ENCODE measurements at places on chromosomes 1 and 21.

DNA sequence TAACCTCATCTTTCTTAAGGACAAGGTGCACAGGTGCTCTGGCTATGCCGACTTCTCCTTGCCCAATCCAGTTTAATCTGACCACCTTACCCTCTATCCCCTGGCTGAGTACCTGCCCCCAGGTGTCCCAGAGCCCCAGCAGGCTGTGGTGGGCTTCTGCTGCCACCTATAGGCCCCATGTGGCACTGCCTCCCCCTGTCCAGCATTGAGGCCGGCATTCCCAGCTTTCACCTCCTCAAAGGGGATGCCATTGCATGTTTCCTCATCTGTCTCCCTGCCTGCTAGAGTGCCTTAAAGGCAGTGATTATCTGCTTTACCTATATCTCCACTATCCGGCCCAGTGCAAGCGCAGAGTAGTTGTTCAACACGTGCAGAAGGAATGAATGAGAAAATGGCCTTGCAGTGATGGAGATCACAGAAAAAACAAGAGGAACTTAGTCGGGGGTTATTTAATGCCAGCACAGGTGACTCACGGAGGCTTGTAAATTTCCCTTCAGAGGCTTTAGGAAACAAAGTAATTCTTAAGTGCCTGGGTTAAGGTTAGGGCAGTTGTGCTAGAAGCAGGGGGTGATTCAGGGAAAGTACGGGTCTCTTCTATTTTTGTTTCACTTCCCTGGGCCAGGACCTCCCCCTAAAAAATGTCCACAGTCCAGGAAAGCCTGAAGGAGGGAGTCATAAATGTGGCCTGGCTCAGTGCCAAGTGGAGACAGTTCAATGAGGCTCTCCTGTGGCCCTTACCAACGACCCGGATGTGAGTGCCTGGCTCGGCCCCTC lies 131.8 kb upstream of the NGF start:
- H3K4me3 ChIP-seq, result no peak overlapping the region
- H3K27ac ChIP-seq, result no peak overlapping the region
- no peaks in the 10 kb centered on the region for H3K36me3 ChIP-seq
- H3K4me1 ChIP-seq, result no peaks in the 10 kb centered on the region
- H3K27me3 ChIP-seq, result no peaks in the 10 kb centered on the region

GRCh38 chr1:18288722-18289121 lies 181.1 kb downstream of the IGSF21 start:
- no peaks in the 10 kb centered on the region for H3K4me1 ChIP-seq
- H3K27ac ChIP-seq, result no peak overlapping the region
- no peak overlapping the region for H3K4me3 ChIP-seq
- no peaks in the 10 kb centered on the region for H3K27me3 ChIP-seq

DNA sequence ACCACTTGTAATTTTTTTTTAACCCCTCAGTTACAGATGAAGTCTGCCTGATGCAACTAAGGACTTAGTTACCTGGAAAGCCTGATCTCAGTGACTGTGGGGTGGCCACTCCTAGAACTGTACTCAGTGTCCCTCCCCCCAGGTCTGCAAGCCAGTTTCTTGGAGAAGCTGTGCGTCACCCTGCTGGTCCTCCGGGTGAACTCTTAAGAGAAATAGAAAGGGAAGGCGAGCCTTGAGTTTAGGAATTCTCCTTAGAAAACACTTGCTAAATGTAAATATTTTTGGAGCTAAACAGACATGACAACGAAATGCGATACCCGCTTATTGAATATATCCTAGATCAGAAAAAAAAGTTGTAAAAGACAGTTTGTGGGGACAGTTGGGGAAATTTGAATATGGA lies 730 bp downstream of the SLC16A4 start:
- H3K36me3 ChIP-seq, result no peaks in the 10 kb centered on the region
- H3K27ac ChIP-seq, result peak overlapping the region; percentile 42
- no peak for DNase-seq
- H3K4me1 ChIP-seq, result peaks cover 5% of the 10 kb centered on the region

GRCh38 chr1:245686006-245686405 lies 531.2 kb downstream of the KIF26B start:
- no peak overlapping the region for H3K4me3 ChIP-seq
- H3K27me3 ChIP-seq, result no peaks in the 10 kb centered on the region
- no peak for DNase-seq
- no peaks in the 10 kb centered on the region for H3K4me1 ChIP-seq
- no peak overlapping the region for H3K27ac ChIP-seq

GRCh38 chr1:14372526-14372925 lies 226.0 kb upstream of the KAZN start:
- H3K4me1 ChIP-seq, result no peaks in the 10 kb centered on the region
- H3K36me3 ChIP-seq, result no peaks in the 10 kb centered on the region
- H3K27ac ChIP-seq, result no peak overlapping the region
- no peak for DNase-seq

DNA sequence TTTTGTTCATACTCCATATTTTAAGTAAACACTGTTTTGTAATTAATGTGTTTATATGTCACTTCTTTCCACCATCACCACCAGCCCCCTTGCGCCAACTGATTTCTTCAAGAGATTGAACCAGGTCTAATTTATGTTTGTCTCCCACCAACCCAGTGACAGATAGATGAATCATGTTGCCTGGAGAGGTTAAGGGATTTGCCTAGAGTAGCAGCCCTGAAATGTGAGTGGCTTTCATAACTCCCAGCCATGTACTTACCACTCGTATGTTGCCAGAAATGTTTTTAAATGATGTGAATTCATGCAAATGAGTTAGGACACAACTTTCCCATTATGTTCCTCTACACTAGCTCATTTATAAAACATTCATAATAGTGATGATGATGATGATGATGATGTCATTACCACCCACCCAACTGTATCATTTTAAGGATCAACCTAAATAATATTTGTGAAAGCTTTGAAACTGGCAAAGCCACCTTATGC lies 86.9 kb downstream of the LRRC8D start:
- H3K27me3 ChIP-seq, result no peaks in the 10 kb centered on the region
- H3K27ac ChIP-seq, result no peak overlapping the region
- H3K4me3 ChIP-seq, result no peak overlapping the region
- peaks cover 17% of the 10 kb centered on the region for H3K4me1 ChIP-seq

DNA sequence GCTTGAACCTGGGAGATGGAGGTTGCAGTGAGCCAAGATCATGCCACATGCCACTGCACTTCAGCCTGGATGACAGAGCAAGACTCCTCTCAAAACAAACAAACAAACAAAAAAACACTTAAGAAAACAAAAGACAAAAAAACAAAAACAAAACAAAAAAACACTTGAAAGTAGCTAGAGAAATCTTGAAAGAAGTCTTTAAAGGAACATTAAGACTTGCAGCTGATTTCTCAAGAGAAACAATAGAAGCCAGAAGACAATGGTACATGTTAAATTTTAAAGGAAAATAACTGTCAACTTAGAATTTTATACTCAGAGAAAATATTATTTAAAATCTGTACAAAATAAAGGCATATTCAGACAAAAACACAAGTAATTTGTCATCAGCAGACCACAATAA lies 71.3 kb downstream of the HLX start:
- H3K4me1 ChIP-seq, result no peaks in the 10 kb centered on the region
- no peaks in the 10 kb centered on the region for H3K27me3 ChIP-seq
- no peak overlapping the region for H3K27ac ChIP-seq
- no peak for DNase-seq

DNA sequence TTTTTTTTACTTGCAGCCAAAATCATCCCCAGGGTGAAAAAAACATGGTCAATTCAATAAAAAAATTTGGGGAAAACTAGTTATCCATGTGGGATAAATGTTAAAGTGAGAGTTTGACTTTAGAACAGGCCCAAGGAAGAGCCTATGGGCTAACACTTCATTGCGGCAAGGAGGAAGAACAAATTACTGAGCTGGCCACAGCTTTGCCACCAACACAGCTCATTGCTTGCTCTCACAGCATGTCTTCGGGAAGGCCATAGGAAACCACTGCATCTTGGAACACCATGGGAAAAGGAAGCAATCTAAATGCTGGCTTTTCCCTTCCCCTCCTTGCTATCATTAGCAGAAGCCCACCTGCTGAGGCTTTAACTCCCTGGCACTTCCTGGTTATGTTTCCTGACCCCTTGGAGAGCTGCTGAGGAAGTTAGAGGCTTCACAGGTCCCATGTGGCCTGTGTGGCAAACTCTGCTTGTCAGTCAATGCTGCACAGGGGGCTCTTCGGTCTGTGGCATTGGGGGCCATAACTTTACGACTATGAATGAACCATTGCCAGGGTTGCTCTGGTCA lies 86.0 kb downstream of the SLC25A24 start:
- H3K4me1 ChIP-seq, result peaks cover 3% of the 10 kb centered on the region
- H3K27ac ChIP-seq, result no peak overlapping the region
- no peak overlapping the region for H3K4me3 ChIP-seq
- H3K27me3 ChIP-seq, result no peaks in the 10 kb centered on the region
- DNase-seq, result no peak

DNA sequence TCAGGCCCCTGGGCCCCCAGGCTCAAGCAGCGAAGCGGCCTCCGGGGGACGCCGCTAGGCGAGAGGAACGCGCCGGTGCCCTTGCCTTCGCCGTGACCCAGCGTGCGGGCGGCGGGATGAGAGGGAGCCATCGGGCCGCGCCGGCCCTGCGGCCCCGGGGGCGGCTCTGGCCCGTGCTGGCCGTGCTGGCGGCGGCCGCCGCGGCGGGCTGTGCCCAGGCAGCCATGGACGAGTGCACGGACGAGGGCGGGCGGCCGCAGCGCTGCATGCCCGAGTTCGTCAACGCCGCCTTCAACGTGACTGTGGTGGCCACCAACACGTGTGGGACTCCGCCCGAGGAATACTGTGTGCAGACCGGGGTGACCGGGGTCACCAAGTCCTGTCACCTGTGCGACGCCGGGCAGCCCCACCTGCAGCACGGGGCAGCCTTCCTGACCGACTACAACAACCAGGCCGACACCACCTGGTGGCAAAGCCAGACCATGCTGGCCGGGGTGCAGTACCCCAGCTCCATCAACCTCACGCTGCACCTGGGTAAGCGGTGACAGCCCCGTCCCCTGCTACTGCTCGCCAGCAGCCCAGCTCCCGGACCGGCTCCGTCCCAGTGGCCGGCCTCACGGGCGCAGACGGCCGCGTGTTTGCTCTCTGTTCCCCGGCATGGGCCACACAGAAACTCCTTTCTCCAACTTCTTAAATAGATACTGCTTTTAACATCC lies 539 bp downstream of the LAMC1 start:
- DNase-seq, result no peak
- H3K27ac ChIP-seq, result peak overlapping the region; percentile 100
- peaks cover 33% of the 10 kb centered on the region for H3K4me1 ChIP-seq
- peak overlapping the region; percentile 83 for H3K4me3 ChIP-seq
- H3K27me3 ChIP-seq, result no peaks in the 10 kb centered on the region

GRCh38 chr1:46615088-46615487 lies 1.5 kb downstream of the MOB3C start:
- no peaks in the 10 kb centered on the region for H3K27me3 ChIP-seq
- H3K4me3 ChIP-seq, result peak overlapping the region; percentile 79
- H3K27ac ChIP-seq, result peak overlapping the region; percentile 92
